ENCODE measurements at places on chromosomes 11 and 22. TPM values are rescaled to one million over a fixed set of nuclear protein-coding genes. Genes with fewer than 3 reads are reported as not detected.
A peak's percentile ranks its signal among the peaks of the same experiment; 100 is the strongest.

The TMEM258 gene
- total RNA-seq, result 113 TPM

The CHKA gene
- 2.7 TPM for total RNA-seq

The SCN3B gene
- total RNA-seq, result not detected

The GGT5 gene
- total RNA-seq, result not detected

The MUC5AC gene
- not detected for total RNA-seq

The UBQLNL gene
- total RNA-seq, result 0.47 TPM

The C11orf86 gene
- total RNA-seq, result not detected

The MYBPC3 gene
- not detected for total RNA-seq

The BCR gene
- total RNA-seq, result 75.3 TPM

The HBB gene
- 0.61 TPM for total RNA-seq

DNA sequence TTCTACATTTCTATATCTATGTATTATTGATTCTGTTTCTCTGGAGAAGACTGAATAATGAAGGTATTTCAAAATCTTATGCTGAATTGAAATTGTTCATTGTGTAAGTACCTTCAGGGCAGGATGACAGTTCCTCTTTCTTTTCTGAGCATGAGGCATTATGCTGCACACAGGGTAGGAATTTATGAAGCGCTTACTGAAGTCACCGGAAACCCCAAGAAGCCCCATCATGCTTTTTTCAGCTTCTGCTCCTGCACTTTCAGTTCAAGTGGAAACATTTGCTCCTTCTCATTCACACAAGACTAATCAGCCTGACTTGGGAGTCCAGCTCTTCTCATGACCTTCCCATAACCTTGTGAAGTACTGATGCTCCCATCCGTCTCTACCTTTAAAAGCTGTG lies 314.7 kb upstream of the SORL1-AS1 start:
- DNase-seq, result no peak

DNA sequence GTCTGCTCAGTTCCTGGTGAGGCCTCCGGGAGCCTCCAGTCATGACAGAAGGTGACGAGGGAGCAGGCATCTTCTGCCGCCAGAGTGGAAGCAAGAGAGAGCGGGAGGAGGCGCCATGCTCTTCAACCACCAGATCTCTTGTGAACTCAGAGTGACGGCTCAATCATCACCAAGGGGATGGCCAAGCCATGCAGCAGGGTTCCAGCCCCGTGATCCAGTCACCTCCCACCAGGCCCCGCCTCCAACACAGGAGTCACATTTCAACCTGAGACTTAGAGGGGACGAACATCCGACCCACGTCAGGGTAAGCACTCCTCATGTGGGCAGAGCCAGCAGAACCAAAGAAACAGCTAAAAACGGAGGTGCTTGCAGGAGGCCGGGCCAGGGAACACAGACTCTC lies 1470.5 kb downstream of the BRD1 start:
- DNase-seq, result no peak

GRCh38 chr22:34993548-34993947 lies 72.4 kb upstream of the ISX start:
- DNase-seq, result no peak

GRCh38 chr11:19352072-19352770 lies 111.5 kb upstream of the E2F8 start:
- DNase-seq, result no peak

GRCh38 chr11:13378316-13378715 lies 84.7 kb downstream of the BTBD10 start:
- no peak for DNase-seq

- DNase-seq, result no peak
These were observed 90.3 kb downstream of the TMPRSS5 start for GRCh38 chr11:113615773-113616172.

DNA sequence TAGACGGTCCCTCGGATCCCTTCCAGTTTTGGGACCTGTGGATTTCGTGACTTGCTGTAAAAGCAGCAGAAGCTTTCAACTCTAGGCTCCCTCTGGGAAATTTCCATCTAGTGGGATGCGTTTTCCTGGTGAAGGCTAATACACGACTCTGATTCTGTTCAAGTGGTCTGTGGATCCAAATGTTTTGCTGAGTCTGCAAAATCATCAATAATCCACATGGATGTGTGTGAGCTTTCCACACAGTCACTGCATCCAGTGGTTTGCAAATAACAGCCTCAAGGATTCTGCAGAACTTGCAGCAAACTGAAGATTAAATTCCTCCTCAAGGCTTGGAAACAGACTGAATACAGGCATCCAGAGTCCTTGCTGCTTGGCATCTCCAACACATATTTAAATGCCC lies 12.2 kb upstream of the DDB2 start:
- DNase-seq, result no peak

DNA sequence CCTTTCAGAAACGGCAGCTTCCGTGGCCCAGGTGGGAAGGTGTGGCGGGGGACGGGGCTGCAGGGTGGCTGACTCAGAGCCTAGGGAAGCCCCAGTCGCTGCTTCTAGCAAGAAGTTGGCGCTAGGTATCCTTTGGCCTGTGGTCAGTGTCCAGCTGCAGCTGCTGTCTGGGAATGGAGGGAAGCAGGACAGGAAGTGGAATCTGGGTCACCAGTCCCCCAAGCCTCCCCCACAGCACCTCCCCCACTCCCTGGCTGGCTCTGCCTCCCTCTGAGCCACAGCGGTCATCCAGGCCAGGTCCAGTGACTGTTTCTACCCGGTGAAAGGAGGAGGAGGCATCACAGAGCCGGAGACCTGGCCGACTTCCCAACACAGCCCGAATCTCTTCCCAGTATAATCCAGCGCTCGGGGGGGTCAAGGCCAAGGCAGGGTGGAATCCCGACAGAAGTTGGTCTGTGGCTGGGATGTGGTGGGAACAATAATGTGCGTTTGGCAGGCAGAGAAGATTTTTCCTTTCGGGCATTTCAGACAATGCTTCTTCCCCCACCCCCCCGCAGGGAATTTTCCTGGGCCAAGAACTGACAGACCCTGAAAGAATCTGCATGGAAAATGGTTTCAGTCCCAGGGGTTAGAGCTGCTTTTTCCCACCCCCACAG lies 45.1 kb downstream of the C11orf96 start:
- DNase-seq, result no peak

DNA sequence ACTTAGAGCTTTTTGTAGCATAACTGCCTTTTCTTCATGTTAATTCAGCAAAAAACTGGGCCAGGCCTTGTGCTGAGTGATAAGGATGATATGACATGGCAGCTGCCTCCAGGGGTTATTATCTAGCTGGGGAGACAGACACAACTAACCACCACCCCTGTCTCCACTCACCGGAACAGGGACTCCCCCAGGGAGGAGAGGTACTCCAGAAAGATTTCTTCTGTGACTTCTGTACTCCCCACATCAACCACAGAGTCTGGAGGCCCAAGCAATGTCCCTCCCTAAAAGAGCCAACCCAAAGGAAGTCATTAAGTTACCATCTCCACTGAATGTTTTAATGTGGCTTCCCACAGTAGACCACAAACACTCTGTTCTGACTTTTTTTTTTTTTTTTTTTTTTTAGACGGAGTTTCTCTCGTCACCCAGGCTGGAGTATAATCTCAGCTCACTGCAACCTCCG lies 14.3 kb upstream of the PMM1 start:
- DNase-seq, result peak; percentile 83

GRCh38 chr11:115198321-115198741 lies 305.9 kb downstream of the CADM1 start:
- no peak for DNase-seq

GRCh38 chr11:57406337-57406904 lies 16.0 kb upstream of the PRG2 start:
- DNase-seq, result no peak

DNA sequence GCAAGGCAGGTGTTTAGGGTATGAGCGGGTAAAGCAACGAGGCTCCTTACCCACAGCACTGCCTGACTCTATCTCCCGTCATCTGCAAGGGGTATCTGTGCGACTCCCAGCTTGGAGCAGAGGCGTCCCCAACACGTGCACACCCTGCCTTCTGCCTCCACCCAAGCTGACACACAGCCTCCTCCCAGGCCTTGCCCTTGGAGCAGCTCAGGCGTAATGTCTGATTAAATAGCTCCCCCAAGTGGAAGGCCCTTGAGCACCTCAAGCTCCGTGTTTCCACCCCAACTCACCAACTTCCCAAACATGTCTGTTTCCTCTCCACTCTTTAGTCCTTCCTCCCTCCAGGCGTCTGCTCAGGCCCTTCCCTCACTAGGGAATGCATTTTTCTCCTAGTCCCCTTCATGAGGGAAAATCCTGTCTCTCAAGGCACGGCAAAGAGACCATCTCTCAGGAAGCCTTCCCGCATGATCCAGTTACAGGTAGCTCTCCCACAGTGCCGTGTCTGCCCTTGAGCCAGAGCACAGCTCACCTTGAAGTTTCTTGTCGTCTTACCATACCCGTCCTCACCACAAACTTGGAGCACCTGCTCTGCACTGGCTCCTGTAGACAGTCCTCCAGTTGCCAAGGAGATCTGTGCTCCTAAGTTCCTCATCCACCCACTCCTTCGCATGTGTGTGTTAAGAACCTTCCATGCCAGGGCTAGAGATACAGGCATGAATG lies 15.8 kb downstream of the CYB5R2 start:
- DNase-seq, result no peak

DNA sequence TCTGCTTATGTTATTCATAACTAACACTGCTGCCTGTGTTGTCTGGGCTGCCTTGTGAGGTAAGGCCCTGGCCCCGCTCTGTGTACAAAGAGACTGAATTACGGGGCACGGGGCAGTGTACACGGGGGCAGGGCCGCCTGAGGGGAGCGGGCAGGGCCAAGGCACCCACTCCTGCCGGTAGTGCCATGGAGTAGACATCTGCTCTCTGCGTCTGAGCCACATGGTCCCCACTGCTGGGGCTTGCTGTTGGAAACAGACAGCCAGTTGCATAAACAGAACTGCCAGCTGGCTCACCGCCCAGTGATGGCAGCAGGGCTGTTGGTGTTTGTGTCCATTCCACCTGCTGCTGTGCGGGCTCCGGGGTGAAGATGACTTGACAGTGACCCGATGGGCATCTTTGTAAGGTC lies 19.8 kb downstream of the FAM118A start:
- no peak for DNase-seq

GRCh38 chr22:31477329-31477728 lies 12.3 kb downstream of the EIF4ENIF1 start:
- no peak for DNase-seq
